ENCODE measurements at places on chromosomes 11 and 22. TPM values are rescaled to one million over a fixed set of nuclear protein-coding genes. Genes with fewer than 3 reads are reported as not detected.

Gene MYRF
- total RNA-seq, result 128 TPM

Gene BTBD18
- total RNA-seq, result not detected

Gene SCT
- 3.8 TPM for total RNA-seq

Gene PARVG
- total RNA-seq, result not detected

Gene GGTLC3
- total RNA-seq, result 0.55 TPM

GRCh38 chr22:20956258-20957101, 10.6 kb upstream of the AIFM3 start:
- no peak overlapping the region for H3K27ac ChIP-seq
- H3K36me3 ChIP-seq, result peaks cover 9% of the 10 kb centered on the region
- H3K27me3 ChIP-seq, result peaks cover 9% of the 10 kb centered on the region
- DNase-seq, result no peak
- H3K4me3 ChIP-seq, result peak overlapping the region; percentile 55

GRCh38 chr11:57983191-57983590, 40.5 kb upstream of the OR9Q1 start:
- no peaks in the 10 kb centered on the region for H3K27me3 ChIP-seq
- H3K27ac ChIP-seq, result no peak overlapping the region
- DNase-seq, result no peak
- peaks cover 19% of the 10 kb centered on the region for H3K4me1 ChIP-seq

DNA sequence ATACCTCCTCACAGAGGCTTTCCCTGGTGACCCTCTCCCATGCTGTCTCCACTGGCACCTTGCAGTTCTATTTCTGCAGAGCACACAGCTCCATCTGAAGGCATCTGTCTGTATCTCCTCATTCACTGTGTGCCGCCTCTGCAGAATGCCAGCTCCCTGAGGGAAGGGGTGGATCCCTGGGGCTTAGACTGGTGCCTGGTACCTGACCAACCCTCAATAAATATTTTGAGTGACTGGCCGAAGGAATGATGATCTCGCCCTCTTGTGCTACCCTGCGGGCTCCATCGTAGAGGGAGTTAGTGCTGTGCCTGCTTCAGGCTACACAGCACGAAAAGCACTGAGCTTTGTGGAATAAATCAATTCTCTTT, 1.6 kb downstream of the CBX7 start:
- peak overlapping the region; percentile 63 for H3K4me3 ChIP-seq
- no peaks in the 10 kb centered on the region for H3K36me3 ChIP-seq
- no peak for DNase-seq
- peaks cover 34% of the 10 kb centered on the region for H3K27me3 ChIP-seq

GRCh38 chr11:90639461-90639993, 416.7 kb upstream of the CHORDC1 start:
- H3K4me1 ChIP-seq, result no peaks in the 10 kb centered on the region
- no peaks in the 10 kb centered on the region for H3K27me3 ChIP-seq
- no peak overlapping the region for H3K27ac ChIP-seq
- H3K4me3 ChIP-seq, result no peak overlapping the region

DNA sequence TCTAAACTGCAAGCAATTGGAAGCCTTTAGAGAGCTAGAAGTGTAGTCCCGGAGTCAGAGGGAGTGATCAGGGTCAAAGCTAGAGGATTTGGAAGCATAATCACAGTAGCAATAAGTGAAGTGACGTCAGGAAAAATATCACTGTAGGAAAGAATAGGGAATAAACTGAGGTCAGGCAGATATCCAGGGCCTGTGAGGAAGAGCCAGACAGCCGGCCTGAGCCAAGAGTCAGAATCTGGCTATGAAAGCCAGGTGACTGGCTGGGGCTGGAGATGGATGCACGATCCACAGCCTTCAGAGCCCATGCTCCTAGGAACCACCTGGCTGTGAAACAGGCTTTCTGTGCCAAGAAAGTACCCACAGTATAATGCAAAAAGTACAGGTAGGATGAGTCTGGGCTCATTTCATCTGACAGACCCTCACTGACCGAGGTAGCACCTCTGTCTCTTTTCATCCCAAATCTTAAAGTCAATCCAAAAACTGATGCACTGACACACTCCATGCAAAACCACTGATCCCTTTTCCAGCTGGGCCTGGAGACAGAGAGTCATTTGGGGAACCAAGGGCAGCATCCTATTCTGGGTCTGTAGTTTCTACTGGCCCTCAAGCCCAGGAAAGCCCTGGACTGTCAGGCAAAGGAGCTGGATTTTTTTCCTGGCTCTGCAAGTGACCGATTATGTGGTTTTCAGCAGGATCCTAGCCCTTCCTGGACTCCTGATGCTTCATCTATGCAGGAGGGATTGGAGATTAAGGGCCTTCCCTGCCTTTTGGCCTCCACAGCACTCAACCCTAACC, 21.3 kb downstream of the TRIM66 start:
- no peak for DNase-seq
- H3K4me1 ChIP-seq, result peaks cover 3% of the 10 kb centered on the region
- no peaks in the 10 kb centered on the region for H3K27me3 ChIP-seq

DNA sequence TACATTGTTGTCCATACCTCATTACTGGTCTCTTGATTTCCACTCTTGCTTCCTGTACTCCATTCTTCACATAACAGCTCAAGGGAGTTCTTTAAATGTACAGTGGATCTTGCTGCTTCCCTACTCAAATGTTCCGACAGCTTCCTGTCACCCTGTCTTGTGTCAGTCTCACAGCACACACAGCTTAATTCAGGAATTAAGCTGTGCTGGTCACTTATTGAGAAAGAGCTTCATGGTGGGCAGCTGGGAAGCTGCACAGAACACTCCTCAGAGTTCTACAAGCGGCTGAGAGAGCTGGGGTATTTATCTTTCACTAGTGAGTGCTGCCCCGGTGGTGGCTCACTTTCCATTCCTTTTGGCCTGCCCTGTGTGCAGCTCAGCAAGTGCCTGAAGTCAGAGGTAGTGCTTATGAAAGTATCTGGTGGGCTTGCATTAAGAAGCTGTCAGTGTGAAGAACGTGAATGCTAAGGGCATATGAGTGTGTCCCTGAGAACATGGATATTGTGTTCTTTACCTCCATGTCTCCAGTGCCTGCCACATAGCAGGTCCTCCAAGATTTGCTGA, 48.7 kb downstream of the KCNQ1OT1 start:
- DNase-seq, result no peak
- peaks cover 4% of the 10 kb centered on the region for H3K4me1 ChIP-seq
- H3K4me3 ChIP-seq, result no peak overlapping the region
- peak overlapping the region; percentile 86 for H3K27ac ChIP-seq
- H3K27me3 ChIP-seq, result no peaks in the 10 kb centered on the region

- no peaks in the 10 kb centered on the region for H3K36me3 ChIP-seq
- H3K27ac ChIP-seq, result no peak overlapping the region
- DNase-seq, result no peak
- no peaks in the 10 kb centered on the region for H3K27me3 ChIP-seq
Observed at GRCh38 chr11:79313530-79313913, 127.3 kb downstream of the TENM4 start.

DNA sequence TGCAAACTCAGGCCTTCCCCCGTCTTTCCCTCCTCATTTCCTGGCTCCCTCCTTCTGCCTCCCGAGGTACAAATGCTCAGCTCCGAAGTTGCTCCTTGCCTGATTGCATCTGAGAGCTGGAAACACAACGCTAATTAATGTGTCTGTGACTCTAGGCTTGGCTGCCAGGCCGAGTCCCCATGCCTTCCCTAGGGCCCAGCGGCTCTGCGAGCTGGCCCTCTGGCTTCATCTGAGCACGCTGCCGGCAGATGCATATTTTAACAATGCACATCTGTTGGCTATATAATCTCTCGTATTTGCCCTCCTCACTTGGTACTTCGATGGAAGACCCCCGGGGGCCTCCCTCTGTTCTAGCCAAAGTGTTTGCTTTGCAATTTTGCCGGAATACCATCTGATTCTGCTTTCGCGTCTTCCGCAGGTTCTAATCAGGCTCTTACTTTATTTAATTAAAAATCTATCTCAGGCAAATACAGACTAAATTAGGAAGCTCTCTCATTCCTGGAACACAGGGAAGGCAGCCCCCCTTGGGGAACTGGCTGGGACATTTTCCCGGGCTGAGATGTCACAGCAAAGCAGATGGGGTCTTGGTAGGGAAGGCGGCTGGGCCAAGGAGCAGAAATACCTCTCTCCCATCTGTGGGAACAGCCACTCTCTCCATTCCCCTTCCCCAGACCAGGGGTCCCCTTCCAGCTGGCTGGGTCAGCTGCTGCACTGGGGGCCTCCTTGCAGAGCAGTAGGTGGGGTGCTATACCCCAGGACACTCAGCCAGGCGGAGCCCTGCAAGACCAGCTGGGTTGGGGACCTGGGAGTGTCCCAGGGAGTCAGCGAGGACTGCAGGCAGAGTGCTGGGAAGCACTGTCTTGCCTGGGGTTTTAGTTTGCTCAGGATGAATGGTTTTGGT, 162.8 kb downstream of the ST3GAL4 start:
- H3K4me1 ChIP-seq, result peaks cover 8% of the 10 kb centered on the region
- DNase-seq, result no peak
- H3K27me3 ChIP-seq, result peaks cover 47% of the 10 kb centered on the region

GRCh38 chr22:16922076-16922475, 85.9 kb downstream of the GAB4 start:
- no peak overlapping the region for H3K27ac ChIP-seq
- H3K4me3 ChIP-seq, result no peak overlapping the region
- no peaks in the 10 kb centered on the region for H3K36me3 ChIP-seq

- peaks cover 22% of the 10 kb centered on the region for H3K27me3 ChIP-seq
- no peak overlapping the region for H3K4me3 ChIP-seq
Observed at GRCh38 chr22:48185071-48186055, 1422.9 kb downstream of the TBC1D22A start.

GRCh38 chr11:13073119-13073981, 64.2 kb downstream of the RASSF10 start:
- H3K4me3 ChIP-seq, result no peak overlapping the region
- H3K36me3 ChIP-seq, result no peaks in the 10 kb centered on the region
- H3K27ac ChIP-seq, result no peak overlapping the region
- peaks cover 1% of the 10 kb centered on the region for H3K4me1 ChIP-seq
- DNase-seq, result no peak
- peaks cover 35% of the 10 kb centered on the region for H3K27me3 ChIP-seq

DNA sequence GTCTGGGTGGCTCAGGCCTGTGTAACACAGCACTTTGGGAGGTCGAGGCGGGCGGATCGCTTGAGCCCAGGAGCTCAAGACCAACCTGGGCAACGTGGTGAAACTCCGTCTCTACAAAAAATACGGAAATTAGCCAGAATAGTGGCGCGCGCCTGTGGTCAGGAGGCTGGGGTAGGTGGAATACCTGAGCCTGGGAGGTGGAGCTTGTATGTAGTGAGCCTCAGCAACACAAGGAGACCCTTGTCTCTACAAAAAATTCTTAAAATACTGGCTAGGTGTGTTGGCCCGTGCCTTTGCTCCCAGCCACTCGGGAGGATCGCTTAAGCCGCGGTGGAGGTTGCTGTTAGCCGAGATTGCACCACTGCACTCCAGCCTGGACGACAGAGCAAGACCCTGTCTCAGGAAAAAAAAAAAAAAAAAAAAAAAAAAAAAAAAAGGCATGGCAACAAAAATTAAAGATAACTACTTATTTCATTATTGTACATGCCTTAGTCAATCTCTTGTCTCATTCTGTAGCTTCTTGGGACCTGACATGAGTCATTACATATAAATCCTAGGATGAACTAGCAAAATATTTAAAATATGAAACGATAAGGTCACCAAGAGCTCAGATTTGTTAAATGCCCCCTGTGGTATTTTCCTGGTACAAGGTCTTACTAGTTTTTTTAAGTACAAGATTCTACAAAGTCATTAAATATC, 1.1 kb downstream of the TAF1D start:
- DNase-seq, result no peak
- H3K36me3 ChIP-seq, result peaks cover 25% of the 10 kb centered on the region
- peaks cover 54% of the 10 kb centered on the region for H3K4me1 ChIP-seq
- peak overlapping the region; percentile 100 for H3K27ac ChIP-seq
- no peaks in the 10 kb centered on the region for H3K27me3 ChIP-seq

DNA sequence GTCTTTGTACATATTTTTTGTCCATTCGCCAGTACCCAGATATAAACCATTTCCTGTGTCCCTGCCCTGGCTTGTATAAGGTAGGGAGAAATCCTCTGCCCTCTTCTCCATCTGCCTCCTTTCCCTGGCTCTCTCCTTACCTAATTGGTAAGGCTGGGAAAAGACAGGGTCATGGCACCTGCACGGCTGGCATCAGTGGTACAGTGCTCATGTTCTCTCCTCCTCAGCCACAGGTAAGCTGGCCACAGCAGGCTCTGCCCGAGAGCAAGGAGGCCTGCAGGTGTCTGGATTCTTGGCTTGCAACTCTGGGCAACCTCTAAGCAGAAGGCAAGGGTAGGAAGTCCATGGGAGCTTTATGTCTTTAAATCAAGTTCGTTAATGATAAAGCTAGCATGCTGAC, 419.9 kb downstream of the BUD13 start:
- H3K27me3 ChIP-seq, result peaks cover 3% of the 10 kb centered on the region
- no peaks in the 10 kb centered on the region for H3K36me3 ChIP-seq
- H3K4me3 ChIP-seq, result no peak overlapping the region
- H3K27ac ChIP-seq, result no peak overlapping the region
- peaks cover 18% of the 10 kb centered on the region for H3K4me1 ChIP-seq

DNA sequence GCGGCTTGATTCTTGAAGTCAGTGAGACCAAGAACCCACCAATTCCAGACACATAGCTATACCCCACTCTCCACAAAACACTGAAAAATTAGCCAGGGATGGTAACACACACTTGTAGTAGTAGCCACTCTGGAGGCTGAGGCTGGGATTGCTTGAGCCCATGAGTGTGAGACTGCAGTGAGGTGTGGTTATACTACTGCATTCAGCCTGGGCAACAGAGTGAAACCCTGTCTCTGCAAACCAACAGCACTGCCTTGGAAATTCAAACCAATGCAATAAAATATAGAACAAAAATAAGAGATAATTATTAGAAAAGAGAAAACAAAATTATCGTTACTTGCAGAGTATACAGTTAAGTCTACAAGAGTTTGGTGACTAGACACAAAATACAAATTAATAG, 20.2 kb upstream of the PRDM10 start:
- peaks cover 3% of the 10 kb centered on the region for H3K4me1 ChIP-seq
- no peaks in the 10 kb centered on the region for H3K36me3 ChIP-seq
- no peak for DNase-seq
- H3K27ac ChIP-seq, result no peak overlapping the region
- no peaks in the 10 kb centered on the region for H3K27me3 ChIP-seq
- no peak overlapping the region for H3K4me3 ChIP-seq

DNA sequence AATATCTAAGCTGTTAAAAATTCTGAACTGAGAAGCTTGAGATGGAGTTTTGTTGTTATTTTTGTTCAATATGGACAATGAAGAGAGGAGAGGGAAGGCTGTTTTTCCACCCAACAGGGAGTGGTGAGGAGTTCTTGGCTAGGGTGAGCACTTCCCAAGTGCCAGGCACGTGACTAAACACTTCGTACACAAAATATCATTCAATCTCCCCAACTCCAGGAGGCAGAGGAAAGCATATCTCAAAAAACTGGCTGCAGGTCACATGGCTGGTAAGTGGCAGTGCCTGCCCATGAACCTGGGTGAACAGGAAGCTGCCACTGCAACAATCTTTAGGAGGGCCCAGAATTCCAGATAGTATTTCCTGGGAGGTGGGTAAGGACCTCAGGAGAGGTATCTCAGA, 11.6 kb downstream of the ELF5 start:
- H3K27me3 ChIP-seq, result peaks cover 3% of the 10 kb centered on the region
- peaks cover 1% of the 10 kb centered on the region for H3K4me1 ChIP-seq
- H3K27ac ChIP-seq, result no peak overlapping the region
- no peak for DNase-seq

All from progenitor cell of endocrine pancreas (in vitro differentiated cells).